Upper lobe of right lung (tissue), 1 donor: ENCODE measurements at places on chromosomes 13 and 19.

DNA sequence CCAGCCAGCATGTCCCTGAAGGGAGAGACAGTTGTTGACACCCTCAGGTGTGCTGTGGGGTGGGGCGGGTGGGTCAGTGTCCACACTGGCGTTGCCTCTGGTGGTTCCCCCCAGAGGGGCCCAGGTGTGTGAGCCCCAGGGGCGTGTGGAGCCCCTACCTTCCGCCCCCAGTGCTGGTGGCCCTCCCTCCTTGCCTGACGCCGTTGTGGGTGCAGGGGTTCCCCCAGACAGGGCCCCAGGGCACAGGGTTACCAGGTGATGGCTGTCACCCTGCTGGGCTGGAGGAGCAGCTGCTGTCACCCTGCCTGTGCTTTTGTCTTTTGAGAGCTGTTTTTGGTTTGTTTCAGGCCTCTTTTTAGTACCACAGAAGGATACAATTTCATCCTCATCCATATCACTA, 27.2 kb downstream of the ATP4B start:
- DNase-seq = peak; percentile 56
- no peaks in the 10 kb centered on the region for H3K27me3 ChIP-seq
- no peaks in the 10 kb centered on the region for H3K4me1 ChIP-seq
- H3K4me3 ChIP-seq = no peak overlapping the region
- H3K27ac ChIP-seq = no peak overlapping the region

DNA sequence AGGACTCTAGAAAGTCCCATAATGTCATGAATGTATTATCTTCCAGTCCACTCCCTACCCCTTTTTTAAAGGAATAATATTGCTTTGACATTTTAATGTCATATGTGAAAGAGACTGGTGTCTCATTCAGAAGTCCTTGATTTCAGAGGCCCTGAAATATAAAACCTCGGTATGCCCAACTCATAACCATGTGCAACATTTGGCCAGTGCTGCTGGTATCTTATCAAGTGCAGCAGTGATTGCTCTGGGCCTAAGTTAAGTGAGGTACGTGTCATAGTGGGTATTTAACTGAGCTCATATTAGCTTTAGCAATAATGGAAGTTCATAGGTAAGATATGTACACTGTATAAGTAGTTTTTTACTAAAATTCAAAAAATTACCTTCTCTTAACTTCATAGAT, 14.7 kb downstream of the TEX30 start:
- no peak for DNase-seq
- H3K27ac ChIP-seq = no peak overlapping the region
- H3K4me3 ChIP-seq = no peak overlapping the region
- no peaks in the 10 kb centered on the region for H3K36me3 ChIP-seq

DNA sequence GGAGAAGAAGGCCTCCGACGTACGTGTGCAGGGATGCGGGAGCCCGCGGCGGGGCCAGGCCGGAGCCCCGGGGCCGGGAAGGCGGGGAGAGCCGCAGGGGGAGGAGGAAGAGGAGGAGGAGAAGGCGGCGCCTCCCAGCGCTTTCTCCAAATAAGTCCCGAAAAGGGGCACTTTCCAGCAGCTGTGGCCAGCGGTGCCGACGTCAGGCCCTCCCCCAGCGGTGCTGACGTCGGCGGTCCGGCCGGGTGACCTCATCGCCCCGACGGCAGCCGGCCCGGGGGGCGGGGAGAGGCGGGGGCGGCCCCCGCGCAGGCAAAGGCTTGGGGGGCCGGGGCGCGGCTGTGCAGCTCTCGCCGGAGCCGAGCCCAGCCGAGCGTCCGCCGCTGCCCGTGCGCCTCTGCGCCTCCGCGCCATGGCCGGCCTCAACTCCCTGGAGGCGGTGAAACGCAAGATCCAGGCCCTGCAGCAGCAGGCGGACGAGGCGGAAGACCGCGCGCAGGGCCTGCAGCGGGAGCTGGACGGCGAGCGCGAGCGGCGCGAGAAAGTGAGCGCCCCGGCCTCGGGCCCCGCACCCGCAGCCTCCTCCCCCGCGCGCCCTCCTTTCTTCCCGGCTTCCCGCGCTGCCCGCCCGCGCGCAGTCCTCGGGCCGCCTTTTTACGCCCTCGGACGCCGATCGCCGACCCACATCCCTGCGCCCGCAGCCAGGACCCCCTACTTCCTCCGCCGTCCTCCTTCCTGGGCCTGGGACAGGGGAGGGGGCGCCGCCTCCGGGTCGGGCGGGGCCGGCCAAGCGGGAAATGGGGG, at the start of gene TPM4:
TSS of gene TPM4 (plus strand) at position 342 of the 804 bp plus-strand sequence. CDS start at position 413, 71 bp downstream.
- DNase-seq = peak; percentile 95
- peak within 1 kb of the TSS; percentile 97 for H3K27ac ChIP-seq
- H3K4me3 ChIP-seq = peak within 1 kb of the TSS; percentile 93
- H3K27me3 ChIP-seq = no peaks in the 10 kb centered on the region
- H3K4me1 ChIP-seq = peaks cover 46% of the 10 kb centered on the region

GRCh38 chr19:19297759-19298158, 22.6 kb downstream of the SUGP1 start:
- H3K36me3 ChIP-seq = peaks cover 74% of the 10 kb centered on the region
- no peaks in the 10 kb centered on the region for H3K4me1 ChIP-seq
- H3K4me3 ChIP-seq = no peak overlapping the region
- H3K27me3 ChIP-seq = no peaks in the 10 kb centered on the region
- H3K27ac ChIP-seq = no peak overlapping the region

- H3K27me3 ChIP-seq = no peaks in the 10 kb centered on the region
- no peak overlapping the region for H3K27ac ChIP-seq
- peaks cover 33% of the 10 kb centered on the region for H3K4me1 ChIP-seq
These were observed 5.7 kb downstream of the SLC25A30 start for GRCh38 chr13:45412274-45413049.

GRCh38 chr13:105436943-105437342, 1098.5 kb downstream of the EFNB2 start:
- H3K4me1 ChIP-seq = no peaks in the 10 kb centered on the region
- H3K27ac ChIP-seq = no peak overlapping the region
- no peaks in the 10 kb centered on the region for H3K27me3 ChIP-seq

GRCh38 chr19:7488736-7489353, at the start of gene PEX11G:
Gene PEX11G (minus strand): TSS chr19:7489035. CDS start chr19:7489010, 25 bp downstream.
- H3K27me3 ChIP-seq = no peaks in the 10 kb centered on the region
- H3K36me3 ChIP-seq = no peaks in the 10 kb centered on the region
- H3K4me1 ChIP-seq = peaks cover 9% of the 10 kb centered on the region
- peak within 1 kb of the TSS; percentile 91 for H3K27ac ChIP-seq
- peak within 1 kb of the TSS; percentile 71 for H3K4me3 ChIP-seq
- DNase-seq = peak; percentile 96
